Adrenal gland (tissue), 19 donors: ENCODE measurements at places on chromosomes 16 and 17. TPM values are rescaled to one million over a fixed set of nuclear protein-coding genes. Genes with fewer than 3 reads are reported as not detected.

MYH2 gene
- not detected for polyA plus RNA-seq

CRAMP1 gene
- polyA plus RNA-seq = 19.0 TPM

FLYWCH1 gene
- polyA plus RNA-seq = 79.7 TPM

DNAAF8 gene
- polyA plus RNA-seq = 2.3 TPM

TNP2 gene
- polyA plus RNA-seq = not detected

EIF3C gene
- polyA plus RNA-seq = 459 TPM

AATK gene
- 10.6 TPM for polyA plus RNA-seq

NHLRC4 gene
- 0.57 TPM for polyA plus RNA-seq

CLDN7 gene
- 9.7 TPM for polyA plus RNA-seq

KRT12 gene
- polyA plus RNA-seq = not detected

PDF gene
- polyA plus RNA-seq = 2.0 TPM

NOS2 gene
- polyA plus RNA-seq = 0.54 TPM

KRTAP4-6 gene
- not detected for polyA plus RNA-seq

SERPINF2 gene
- 5.2 TPM for polyA plus RNA-seq

LGALS9 gene
- 39.0 TPM for polyA plus RNA-seq

TMC5 gene
- polyA plus RNA-seq = not detected

MYH1 gene
- polyA plus RNA-seq = not detected

RDM1 gene
- polyA plus RNA-seq = 0.48 TPM

KRTAP9-4 gene
- polyA plus RNA-seq = not detected
